ENCODE measurements at places on chromosomes 7 and 10. TPM values are rescaled to one million over a fixed set of nuclear protein-coding genes. Genes with fewer than 3 reads are reported as not detected.

ENTPD1 gene
- 34.5 TPM for total RNA-seq

ZNF775 gene
- 4.5 TPM for total RNA-seq

C10orf105 gene
- 0.32 TPM for total RNA-seq

DNAJB6 gene
- 103 TPM for total RNA-seq

FOXI2 gene
- not detected for total RNA-seq

UCMA gene
- total RNA-seq: not detected

EBLN1 gene
- total RNA-seq: not detected

- no peak for DNase-seq
These were observed 689 bp upstream of the GTPBP4 start for GRCh38 chr10:987620-987869.

GRCh38 chr10:45418849-45419675, 45.0 kb downstream of the ALOX5 start:
- DNase-seq: peak; percentile 74

DNA sequence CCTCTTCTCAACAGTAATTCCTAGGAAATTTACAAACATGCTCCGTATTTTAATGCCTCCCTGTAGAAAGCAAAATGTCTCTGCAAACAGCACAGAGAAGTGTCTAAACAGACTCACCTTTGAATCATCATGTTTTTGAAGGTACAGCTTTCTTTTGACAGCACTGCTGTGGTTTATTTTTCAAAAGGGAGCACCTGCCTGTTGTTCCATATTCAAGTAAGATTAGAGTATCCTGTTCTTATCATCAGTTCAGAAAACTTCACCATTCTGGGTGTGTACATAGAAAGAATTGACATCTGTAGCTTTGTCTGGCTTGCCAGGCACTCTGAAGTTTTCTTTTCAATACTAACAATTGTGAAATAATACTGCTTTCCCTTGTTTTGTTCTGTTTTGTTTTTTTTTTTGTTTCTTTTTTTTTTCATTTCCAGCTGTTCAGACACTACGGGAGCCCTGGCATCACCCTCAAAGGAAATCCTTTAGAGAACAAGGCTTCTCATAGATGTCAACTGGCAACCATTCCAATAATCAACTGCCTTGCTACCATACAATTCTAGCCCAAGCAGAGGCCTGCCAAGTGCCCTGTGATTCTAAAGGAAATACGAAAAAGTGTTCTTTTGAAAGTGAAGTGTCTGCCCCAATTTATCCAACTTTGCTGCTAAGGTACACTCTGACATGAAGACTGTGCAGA, 275.9 kb downstream of the PRPF18 start:
- DNase-seq: no peak

DNA sequence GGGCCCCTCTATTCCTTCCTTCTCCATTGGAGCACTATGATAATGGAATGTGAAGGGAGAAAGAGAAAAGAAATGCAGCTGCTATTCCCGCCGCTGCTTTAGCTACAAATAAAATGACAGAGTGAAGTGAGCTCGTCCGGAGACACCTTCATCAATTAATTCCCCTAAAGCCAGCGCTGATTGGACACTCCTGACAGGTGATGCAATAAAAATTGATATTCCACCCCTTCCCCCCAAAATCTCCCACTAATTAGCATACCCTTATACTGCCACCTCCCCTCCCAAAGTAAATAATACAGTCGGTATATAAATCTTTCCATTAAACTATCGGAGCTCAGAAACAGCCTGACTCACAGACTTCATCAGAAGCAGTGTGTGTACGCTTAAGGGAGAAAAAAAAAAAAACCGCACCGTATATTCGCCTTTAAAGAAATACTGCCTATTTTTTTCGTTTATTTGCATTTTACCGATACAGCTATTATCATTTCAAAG, 7.3 kb downstream of the SKIDA1 start:
- no peak for DNase-seq

GRCh38 chr10:97169063-97169462, 16.7 kb downstream of the SLIT1 start:
- no peak for DNase-seq

DNA sequence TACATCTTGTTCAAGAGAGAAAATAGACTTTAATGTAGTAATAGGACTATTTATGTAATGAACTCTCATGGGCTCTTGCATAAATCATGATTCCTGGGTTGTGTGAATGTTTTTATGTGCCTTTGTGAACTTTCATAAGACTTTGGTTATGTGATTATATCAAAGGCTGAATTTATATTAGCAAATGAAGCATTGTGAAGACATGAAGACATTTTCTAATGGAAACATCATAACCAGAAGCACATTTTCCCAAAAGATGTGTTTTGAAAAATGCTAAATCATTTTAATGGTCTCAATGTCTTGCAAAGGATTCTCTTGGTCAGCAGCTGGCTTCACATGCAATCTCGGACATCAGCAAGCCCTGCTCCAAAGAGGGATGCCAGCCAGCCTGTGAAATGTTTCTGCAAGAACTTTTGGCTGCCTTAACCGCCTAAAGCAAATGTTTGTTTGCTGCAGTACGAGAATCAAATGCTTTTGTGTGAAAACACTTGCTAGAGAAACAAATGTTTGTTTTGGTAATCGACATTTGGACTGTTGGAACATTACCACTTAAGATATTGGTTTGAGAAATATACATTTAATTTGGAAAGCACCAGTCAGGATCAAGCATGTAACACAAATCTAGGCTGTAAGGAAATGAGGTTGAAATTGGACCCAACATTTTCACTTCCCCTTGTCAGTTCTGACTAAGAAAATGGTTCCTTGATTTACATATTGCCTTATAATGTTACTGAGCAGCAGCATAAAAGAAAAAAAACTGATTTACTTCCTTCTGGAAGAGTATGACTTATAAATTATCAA, 102.1 kb downstream of the RTKN2 start:
- no peak for DNase-seq

- DNase-seq: no peak
These were observed 25.3 kb upstream of the GIMAP6 start for GRCh38 chr7:150657526-150657925.

DNA sequence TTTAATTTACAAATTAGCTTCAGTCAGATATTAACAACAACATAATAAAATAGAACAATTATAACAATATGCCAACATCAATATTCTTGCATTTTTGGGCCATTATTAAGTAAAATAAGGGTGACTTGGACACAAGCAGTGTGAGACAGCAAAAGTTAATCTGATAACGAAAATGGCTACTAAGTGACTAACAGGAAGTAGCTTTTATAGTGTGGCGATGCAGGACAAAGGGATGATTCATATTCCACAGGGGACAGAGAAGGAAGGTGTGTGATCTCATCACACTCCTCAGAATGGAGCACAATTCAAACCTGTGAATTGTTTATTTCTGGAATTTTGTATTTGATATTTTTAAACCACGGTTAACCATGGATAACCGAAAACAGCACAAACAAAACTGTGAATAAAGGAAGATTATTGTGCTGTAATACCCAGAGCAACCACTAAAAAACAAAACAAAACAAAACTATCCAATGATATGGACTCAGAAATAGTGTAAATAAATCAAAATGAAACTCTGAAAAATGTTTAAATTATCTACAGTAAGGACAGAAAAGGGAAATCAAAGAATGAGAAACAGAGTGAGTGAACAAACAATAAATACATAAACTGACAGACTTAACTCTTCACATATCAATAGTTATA, 66.9 kb upstream of the TFEC start:
- no peak for DNase-seq

- DNase-seq: no peak
These were observed 1306.9 kb upstream of the SORCS1 start for GRCh38 chr10:108471420-108471819.

- DNase-seq: no peak
These were observed 397.1 kb upstream of the POT1 start for GRCh38 chr7:125326666-125327255.

GRCh38 chr10:93095225-93095624, 21.5 kb downstream of the CYP26A1 start:
- no peak for DNase-seq

DNA sequence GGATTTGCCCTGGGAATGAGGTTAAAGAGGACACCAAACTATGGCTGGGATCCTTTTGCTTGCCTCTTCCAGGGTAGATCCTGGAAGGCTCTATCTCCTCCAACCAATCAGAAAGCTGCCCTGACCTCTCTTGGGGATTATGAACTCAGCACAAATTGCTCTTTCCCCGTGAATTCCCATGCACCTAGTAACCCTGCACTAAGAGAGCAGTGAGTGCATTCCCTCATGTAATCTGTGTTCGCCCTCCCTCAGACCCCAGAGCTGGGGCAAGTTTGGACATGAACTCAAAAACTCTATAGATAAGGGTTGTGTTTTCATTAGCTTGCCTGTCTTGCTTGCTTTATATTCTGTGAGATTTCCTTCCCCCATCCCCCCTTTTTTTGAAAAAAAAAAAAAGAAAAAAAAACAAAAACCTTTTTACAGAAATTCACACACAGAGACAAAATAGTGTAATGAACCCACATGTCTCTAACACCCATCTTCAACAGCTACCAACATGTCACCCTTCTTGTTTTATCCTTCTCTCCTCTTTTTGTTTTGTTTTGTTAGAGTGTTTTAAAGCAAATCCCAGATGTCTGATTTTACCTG, 225.5 kb upstream of the TCF7L2 start:
- no peak for DNase-seq

GRCh38 chr7:90982228-90982627, 282.0 kb upstream of the FZD1 start:
- no peak for DNase-seq

GRCh38 chr10:80356989-80357850, 639 bp downstream of the DYDC2 start:
- no peak for DNase-seq

DNA sequence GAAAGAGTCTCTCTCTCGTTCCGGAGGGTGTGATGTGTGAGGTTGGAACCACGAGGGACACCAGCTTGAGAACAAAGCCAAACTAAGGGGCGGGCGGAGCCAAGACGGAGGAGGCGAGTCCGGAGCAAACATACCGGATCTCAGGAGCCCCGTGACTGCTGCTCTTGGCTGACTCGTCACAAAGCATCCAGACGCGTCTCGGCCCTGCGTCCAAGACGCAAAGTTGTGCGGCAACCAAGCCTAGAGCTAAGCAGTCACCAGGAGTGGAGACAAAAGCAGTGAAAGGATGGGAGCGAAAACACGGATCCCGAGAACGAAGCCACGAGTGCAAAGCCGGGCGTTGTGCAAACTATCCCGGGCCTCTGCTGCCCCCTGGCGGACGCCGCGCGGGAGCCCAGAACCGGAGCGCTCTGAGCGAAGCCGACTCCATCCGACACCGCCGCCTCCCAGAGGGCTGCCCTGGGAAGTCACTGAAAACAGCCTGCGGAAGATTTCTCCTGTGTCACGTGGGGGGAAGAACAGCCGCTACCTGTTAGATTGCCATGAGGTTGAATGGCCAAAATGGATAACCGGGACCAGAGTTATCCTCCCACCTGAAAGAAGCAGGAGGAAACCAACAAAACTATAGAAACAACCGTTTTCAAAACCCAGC, 46.4 kb upstream of the TMEM72 start:
- peak; percentile 91 for DNase-seq

- no peak for DNase-seq
These were observed 303.1 kb upstream of the NPSR1 start for GRCh38 chr7:34354899-34355298.

DNA sequence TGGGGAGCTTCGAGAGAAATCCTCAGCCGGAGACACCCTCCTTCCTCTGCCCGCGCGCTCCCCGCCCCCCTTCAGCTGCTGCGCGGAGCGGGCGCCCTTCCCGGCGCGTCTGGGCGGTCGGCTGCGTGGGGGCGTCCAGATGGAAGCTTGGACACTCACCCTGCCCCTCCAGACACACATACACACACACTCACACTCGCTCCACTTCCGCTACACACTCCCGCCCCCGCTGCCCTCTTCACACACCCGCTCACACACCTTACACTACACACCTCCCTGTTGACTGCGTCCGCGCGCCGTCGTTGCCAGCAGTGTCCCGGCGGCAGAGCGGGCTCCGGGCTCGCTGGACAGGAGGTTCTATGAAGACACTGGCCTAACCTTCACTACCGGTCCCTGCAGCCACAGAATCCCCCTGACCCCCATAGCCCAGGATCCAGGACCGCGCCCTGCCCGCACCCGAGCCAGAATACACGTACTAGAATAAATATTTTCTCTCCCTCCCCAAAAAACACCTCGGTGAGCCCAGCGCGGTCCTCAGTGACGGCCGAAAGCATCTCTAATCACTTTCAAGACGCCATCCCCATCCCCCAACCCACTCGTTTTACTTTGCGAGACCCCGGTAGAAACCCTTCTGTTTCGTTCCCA, 1.1 kb upstream of the EGR2 start:
- peak; percentile 76 for DNase-seq

- DNase-seq: no peak
These were observed 19.1 kb upstream of the KLF6 start for GRCh38 chr10:3803927-3804741.

- no peak for DNase-seq
These were observed 35.0 kb downstream of the GPR141 start for GRCh38 chr7:37718585-37718984.

GRCh38 chr7:2072042-2072441, 160.7 kb downstream of the MAD1L1 start:
- no peak for DNase-seq

DNA sequence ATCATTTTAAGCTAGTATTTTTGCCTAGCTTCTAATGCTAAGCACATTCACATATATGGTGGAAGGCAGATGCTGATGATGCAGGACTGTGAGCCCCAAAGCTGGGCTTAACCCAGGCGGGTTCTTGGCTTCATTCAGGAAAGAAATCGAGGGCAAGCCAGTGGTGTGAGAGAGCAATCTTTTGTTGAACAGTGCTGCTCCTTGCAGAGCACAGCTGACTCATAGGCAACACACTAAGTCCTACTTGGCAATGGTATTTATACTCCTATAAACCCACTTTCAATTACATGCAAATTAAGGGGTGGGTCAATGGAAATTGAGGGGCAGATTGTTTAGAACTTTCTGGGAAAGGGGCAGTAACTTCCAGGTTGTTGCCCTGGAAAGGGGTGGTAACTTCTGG, 42.0 kb upstream of the CELF2 start:
- no peak for DNase-seq
